Stimulated activated CD8-positive, alpha-beta memory T cell treated with anti-CD3 and anti-CD28 coated beads, Interleukin-7, amount 100 ng/mL, for 4 hours (primary cell): ENCODE measurements at places on chromosomes 12 and 14.

- no peak for DNase-seq
These were observed 141.5 kb downstream of the CEP83 start for GRCh38 chr12:94318181-94318580.

DNA sequence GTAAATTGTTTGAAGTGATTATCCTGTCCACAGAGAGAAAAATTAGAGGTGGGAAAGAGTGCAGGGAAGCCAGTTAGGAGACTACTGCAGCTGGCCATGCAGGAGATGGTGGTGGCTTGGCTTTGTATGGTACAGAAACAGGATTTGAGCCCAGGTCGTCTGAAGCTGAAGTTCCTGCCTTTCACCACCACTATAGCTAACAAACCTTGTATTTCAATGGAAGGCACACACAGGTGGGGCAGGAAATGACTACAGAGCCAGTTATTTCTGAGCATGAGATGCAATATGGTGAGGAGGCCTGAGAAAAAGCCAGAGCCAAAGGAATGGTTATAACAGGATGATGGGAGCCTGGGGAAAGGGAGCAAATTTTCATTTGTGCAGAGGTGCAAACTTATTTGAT is 103.9 kb downstream of the BTG1 start:
- no peak for DNase-seq

- peak; percentile 64 for DNase-seq
These were observed 82.4 kb downstream of the PPM1A start for GRCh38 chr14:60331201-60332045.

GRCh38 chr14:95133282-95133681 is 24.0 kb downstream of the DICER1 start:
- no peak for DNase-seq

- DNase-seq = no peak
These were observed 6.9 kb downstream of the CDCA4 start for GRCh38 chr14:105014032-105014431.

GRCh38 chr12:114895081-114895480 is 211.1 kb upstream of the TBX3 start:
- no peak for DNase-seq

- no peak for DNase-seq
These were observed 55.3 kb downstream of the ELK3 start for GRCh38 chr12:96249196-96250118.

- no peak for DNase-seq
These were observed 74.7 kb downstream of the APAF1 start for GRCh38 chr12:98719515-98720504.

GRCh38 chr14:105380756-105381155 is 17.6 kb upstream of the TEX22 start:
- DNase-seq = no peak

- no peak for DNase-seq
These were observed 10.4 kb downstream of the CCT2 start for GRCh38 chr12:69595689-69596088.

DNA sequence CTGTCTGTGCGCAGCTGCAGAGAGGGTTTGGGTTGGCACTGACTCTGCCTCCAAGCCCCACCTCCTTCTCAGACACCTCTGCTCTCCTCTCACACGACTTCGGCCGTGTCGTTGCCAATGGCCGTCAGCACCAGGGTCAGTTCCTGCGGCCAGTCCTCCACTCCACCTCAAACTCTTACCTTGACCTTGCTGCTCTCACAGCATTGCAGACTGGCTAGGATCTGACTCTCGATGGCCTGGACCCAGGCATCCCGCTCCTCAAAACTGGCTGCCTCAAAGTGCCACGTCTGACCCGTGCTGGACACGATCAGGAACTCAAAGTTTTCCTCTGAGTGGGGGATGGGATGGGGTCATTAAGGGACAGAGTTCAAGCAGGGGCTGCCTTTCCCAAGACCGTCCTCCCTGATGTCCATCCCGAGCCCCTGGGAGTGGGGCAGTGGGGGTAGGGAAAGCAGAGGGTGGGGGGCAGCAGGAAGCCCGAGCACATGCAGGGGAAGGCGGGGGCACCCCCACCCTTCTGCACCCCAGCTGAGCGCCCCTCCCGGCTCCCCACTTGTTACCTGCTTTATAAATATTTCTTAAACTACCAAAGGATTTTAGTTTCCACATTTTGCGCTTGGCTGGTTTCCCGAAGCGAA is 10.7 kb downstream of the AGAP2 start:
- DNase-seq = no peak

DNA sequence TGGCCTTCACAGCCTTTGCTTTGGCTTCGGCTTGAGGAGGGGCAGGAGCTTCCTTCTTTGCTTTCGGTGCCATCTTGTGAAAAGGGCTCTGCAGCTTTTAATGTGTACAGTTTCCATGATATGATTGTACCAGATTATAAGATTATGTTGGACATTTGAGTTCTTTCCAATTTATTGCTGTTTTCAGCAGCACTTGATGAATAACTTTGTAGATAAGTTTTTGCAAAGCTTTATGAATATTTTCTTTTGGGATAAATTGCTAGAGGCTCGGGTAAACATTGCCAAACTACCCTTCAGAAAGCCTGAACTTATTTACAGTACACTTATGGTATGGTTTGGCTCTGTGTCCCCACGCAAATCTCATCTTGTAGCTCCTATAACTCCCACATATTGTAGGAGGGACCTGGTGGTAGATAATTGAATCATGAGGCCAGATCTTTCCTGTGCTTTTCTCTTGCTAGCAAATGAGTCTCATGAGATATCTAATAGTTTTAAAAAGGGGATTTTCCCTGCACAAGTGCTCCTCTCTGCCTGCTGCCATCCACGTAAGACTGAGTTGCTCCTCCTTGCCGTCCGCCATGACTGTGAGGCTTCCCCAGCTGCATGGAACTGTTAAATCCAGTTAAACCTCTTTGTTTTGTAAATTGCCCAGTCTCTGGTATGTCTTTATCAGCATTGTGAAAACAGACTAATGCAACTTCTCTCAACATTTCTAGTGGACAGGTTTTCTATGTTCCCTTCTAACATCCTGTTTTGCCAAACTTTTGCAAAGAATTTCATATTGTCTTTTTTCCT is 70.4 kb downstream of the RCOR1 start:
- no peak for DNase-seq

GRCh38 chr12:119480551-119480950 is 113.0 kb upstream of the TMEM233 start:
- DNase-seq = no peak

- no peak for DNase-seq
These were observed 22.6 kb downstream of the TMPO start for GRCh38 chr12:98538031-98538430.

- no peak for DNase-seq
These were observed 607.5 kb downstream of the SLC6A15 start for GRCh38 chr12:84305144-84305543.

- DNase-seq = no peak
These were observed 17.0 kb upstream of the BCL7A start for GRCh38 chr12:122004633-122005071.

DNA sequence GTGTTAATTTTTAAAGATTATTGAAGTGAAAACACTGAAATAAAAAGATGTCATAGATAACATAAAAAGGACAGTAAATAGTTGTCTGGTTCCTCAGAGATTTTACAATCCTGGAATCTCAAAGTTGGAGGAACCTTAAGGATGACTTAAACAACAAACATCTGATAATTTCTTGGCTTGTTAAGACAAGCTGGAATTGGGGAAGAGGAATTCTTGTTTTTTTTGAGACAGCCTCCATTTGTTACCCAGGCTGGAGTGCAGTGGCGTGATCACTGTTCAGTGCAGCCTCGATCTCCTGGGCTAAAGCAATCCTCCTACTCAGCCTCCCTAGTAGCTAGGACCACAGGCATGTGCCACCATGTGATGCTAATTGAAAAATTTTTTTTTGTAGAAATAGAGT is 2.3 kb downstream of the ZNF410 start:
- DNase-seq = no peak

- no peak for DNase-seq
These were observed 1.1 kb downstream of the GCH1 start for GRCh38 chr14:54901380-54902142.

GRCh38 chr14:68094752-68095151 is 275.2 kb downstream of the RAD51B start:
- no peak for DNase-seq

DNA sequence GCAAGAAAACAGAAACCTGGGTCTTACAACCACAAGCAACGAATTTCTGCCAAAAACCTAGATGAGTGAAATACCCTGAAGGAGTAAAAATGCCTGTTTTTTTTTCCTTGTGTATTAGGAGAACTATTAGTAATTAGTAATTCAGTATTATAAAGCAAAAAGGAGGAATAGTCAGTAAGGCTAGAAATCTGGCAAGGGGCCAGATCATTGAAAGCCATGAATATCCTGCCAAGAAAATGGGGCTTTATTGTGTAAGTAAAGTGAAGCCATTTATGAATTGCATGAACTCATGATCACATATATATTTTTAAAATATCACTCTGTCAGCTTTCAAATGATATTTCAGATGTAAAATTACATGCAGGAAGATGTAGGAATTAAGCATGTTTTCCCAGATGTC is 57.9 kb downstream of the TXNDC16 start:
- DNase-seq = no peak

- DNase-seq = no peak
These were observed 2.1 kb downstream of the UNG start for GRCh38 chr12:109099431-109100020.

DNA sequence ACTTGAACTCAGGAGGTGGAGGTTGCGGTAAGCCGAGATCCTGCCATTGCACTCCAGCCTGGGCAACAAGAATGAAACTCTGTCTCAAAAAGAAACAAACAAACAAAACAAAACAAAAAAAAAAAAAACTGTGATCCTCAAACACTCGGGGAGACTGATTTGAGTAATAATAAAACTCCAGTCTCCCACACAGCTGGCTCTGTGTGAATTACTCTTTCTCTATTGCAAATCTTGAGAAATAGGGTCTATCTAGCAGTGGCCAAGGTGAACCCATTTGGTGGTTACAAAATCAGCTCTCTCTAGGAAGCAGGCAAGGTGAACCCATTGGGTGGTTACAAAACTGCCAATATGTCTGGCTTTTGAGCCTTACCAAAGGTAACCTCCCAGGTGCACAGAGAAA is 6.0 kb upstream of the ACOT6 start:
- no peak for DNase-seq

DNA sequence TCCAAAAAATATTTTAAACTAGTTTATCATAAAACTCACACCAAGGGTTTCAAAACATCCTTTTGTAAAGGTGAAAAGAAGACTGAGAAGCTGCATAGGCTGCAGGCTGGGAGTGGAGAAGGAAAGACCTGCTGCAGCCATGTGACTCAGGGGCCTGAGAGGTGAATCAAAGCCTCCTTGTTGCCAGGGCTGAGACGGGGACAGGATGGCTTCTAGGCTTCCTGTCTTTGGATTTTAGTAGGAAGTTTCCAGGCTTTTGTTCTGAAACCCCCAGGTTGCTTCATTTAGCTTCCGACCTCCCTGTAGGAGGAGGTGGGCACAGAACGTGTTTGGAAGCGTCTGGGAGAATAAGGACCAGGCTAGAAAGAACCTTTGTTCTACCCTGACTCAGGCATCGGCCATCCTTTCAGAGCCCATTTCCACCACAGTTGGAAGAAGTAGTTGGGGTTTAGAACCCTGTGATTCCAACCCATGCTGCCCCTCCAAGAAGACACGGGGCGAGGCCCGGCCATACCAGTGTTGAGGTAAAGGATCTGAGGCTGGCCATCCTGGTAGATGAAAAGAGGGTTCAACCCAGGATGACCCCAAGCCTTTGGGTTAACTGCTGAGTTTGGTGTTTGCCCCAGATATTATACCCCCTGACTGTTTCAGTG is 122.4 kb downstream of the SLC25A47 start:
- no peak for DNase-seq

DNA sequence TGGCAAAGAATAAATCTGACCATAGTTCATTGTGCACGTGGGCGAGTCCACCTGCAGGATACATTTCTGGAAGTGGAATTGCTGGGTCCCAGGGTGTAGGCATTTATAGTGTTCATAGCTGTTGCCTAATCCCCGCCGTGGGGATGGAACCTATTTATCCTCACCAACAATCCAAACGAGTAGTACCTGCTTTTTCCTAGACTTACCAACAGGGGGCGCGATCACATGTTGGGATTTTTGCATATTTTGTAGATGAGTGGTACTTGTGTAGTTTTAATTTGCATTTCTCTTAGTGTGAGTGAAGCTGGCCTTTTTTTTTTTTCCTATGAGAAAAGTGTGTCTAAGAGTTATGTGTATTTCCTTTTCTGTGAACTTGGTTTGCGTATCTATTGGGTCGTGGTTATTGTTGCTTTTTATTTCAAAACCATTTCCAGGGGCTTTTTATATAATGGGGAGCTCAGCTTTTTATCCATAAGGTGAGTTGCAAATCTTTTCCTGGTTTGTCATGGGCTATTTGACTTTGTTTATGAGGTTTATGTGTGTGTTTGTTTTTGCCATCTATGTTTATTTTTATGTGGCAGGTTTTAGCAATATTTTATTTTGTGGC is 67.2 kb downstream of the CCDC92 start:
- DNase-seq = peak; percentile 26

- DNase-seq = no peak
These were observed 78.6 kb downstream of the CEP128 start for GRCh38 chr14:80862983-80863382.

DNA sequence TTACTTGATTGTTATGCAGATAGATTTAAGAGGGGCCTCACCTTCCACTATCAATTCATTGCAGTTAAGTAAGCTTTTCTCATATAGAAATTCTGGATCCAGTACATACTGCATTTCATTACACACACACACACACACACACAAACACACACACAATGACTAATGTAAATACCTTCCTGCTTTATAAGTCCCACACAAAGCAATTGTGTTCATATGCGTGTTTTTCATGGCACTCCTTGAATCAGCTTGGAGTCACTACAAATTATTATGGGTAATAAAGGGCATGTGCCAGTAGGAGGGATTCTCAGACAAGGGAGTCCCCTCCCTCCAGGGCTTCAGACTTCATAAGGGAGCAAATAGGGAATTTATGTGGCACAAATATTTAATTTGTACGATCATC is 4.5 kb downstream of the MIPOL1 start:
- no peak for DNase-seq

DNA sequence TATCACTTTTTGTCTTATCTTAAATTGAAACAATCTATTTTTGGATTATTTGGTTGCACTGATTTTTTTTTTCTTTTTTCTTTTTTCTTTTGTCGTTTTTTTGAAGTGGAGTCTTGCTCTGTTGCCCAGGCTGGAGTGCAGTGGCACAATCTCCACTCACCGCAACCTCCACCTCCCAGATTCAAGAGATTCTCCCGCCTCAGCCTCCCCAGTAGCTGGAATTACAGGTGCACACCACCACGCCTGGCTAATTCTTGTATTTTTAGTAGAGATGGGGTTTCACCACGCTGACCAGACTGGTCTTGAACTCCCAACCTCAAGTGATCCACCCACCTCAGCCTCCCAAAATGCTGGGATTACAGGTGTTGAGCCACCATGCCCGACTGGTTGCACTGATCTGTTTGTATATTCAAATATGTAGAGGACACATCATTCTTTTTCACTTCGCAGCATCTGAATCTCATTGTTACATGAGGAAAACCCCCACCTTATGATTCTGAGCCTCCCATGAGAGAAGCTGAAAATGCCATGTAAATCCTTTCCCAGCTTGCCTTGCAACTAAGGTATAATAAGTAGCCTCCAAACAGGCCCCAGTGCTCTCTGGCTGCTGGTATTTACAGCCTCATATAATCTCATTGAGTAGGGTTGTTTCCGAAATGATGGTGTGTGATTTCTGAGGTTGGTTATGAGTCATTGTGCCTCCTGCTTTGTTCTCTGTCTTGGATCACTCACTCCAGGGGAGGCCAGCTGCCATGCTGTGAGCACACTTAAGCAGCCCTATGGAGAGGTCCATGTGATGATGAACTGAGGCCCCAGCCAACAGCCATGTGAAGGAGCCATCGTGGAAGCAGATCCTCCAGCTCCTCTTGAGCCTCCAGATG is 5.2 kb upstream of the HSP90B1 start:
- DNase-seq = peak; percentile 20

- no peak for DNase-seq
These were observed 158.8 kb downstream of the C12orf42 start for GRCh38 chr12:103336940-103337339.
